ENCODE measurements at places on chromosomes 11 and 22. TPM values are rescaled to one million over a fixed set of nuclear protein-coding genes. Genes with fewer than 3 reads are reported as not detected.

- DNase-seq, result no peak
Measured at GRCh38 chr11:23509821-23510220, 649.5 kb upstream of the CCDC179 start.

- DNase-seq, result peak; percentile 60
Measured at GRCh38 chr11:69131644-69132300, 24.0 kb upstream of the SMIM38 start.

- DNase-seq, result no peak
Measured at GRCh38 chr11:2754008-2754407, 54.2 kb upstream of the KCNQ1OT1 start.

- no peak for DNase-seq
Measured at GRCh38 chr11:64373598-64373974, 14.6 kb downstream of the RPS6KA4 start.

GRCh38 chr11:27041141-27041899, 705 bp downstream of the BBOX1 start:
- DNase-seq, result no peak

- no peak for DNase-seq
Measured at GRCh38 chr11:5691964-5692361, 2.4 kb downstream of the TRIM22 start.

GRCh38 chr11:83004746-83005556, 66.7 kb downstream of the RAB30 start:
- DNase-seq, result no peak

DNA sequence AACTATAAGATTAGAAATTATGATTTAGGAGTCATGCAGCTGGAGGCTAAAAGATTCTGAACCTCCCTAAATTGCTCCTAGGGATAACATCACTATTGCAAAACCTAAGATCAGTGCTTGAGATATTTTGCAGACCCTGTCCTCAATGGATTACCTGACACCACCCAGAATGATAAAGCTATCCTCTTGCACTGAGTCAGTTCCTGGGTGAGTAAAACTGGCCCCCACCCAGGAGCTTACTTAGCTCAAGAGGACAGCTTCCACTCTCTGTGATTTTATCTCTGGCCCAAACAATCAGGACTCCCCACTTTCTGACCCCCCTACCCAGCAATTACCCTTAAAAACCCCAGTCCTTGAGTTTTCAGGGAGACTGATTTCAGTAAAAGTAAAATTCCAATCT, 2074.4 kb upstream of the RAG2 start:
- no peak for DNase-seq

GRCh38 chr11:13339195-13340153, 61.9 kb downstream of the BMAL1 start:
- peak; percentile 92 for DNase-seq

GRCh38 chr22:39078329-39078728, 1.3 kb downstream of the APOBEC3G start:
- no peak for DNase-seq

DNA sequence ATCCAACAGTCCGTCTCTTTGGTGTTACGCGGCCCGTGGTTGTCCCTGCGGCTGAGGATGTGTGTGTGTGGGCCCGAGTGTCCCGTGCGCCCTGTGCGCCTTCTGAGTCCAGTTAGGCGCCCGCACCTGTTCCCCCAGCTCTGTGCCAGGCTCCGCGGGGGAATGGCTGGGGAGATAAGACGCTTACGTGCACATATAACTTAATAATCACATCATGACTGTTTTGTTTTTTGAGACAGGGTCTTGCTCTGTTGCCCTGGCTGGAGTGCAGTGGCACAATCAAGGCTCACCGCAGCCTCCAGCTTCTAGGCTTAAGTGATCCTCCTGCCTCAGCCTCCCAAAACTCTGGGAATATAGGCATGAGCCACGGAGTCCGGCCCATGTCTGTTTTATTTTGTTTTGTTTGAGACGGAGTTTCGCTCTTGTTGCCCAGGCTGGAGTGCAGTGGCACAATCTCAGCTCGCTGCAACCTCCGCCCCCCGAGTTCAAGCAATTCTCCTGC, 817 bp downstream of the ARL2 start:
- DNase-seq, result no peak

- DNase-seq, result peak; percentile 31
Measured at GRCh38 chr11:118437208-118438125, 1.2 kb downstream of the KMT2A start.

DNA sequence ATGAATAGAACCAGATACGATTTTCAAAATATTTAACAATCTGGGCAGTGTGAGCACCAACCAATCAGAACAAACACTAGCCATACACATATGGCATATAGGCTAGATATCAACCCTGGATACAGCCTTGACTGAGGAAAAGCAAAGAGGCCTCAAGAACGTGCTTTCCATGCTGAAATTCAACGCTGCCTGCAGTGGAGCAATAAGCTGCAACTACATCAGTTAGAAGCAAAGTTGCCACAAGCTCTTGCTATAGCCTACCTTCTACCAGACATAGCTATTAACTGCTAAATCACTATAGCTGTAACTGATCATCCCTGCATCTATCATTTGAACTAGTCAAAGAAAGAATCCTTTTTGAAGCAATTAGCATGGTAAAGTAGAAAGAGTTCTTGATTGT, 42.5 kb downstream of the DENND5A start:
- DNase-seq, result no peak

DNA sequence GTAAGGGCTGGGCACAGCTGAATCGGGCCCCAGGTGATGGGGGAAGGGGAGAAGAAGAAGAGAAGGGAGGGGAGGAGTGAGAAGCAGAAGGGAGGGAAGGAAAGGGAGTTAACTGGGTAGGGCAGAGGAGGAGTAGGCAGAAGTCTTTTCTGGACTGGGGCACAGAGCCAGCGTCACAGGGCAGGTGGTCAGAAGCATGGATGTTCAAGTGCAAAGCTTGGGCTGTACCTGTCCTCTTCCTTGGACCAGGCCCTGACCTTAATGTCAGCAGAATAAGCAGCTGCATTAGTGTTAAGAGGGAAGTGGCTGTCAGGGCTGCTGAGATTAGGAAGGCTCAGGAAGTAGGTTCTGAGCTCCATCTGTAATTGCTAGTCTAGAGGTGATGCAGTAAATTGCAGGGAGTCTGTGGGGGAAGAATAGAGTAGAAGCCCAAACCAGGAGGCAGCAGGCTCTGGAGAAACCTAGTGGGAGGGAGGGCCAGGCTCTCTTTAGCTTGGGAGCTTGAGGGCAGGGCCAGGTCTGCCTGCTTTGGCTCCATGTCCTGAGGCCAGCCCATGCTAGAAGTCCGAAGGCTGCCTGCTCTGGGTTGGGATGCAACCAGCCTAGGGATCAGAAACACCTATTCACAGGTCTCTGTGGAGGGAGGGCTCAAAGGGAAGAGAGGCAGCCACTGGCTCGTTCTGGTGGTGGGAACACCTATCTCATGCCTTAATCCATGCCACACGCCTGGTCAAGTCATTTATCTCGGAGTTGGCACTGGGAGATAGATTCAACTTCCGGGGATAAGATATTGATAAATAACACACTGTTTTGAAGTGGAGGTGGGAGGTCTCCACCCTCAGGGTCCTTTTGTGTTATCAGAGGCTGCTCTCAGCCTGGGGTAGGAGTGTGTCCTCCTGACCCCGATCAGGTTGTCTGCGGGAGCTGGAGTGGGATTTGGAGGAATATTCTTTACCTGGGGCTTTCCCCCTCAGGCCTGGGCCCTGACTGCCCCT, 1.7 kb upstream of the UCP3 start:
- no peak for DNase-seq

GRCh38 chr11:11215944-11216343, 137.1 kb downstream of the CSNK2A3 start:
- no peak for DNase-seq

GRCh38 chr22:47164514-47165337, 402.3 kb downstream of the TBC1D22A start:
- DNase-seq, result no peak

- DNase-seq, result no peak
Measured at GRCh38 chr11:114616516-114616915, 20.9 kb upstream of the NXPE4 start.

DNA sequence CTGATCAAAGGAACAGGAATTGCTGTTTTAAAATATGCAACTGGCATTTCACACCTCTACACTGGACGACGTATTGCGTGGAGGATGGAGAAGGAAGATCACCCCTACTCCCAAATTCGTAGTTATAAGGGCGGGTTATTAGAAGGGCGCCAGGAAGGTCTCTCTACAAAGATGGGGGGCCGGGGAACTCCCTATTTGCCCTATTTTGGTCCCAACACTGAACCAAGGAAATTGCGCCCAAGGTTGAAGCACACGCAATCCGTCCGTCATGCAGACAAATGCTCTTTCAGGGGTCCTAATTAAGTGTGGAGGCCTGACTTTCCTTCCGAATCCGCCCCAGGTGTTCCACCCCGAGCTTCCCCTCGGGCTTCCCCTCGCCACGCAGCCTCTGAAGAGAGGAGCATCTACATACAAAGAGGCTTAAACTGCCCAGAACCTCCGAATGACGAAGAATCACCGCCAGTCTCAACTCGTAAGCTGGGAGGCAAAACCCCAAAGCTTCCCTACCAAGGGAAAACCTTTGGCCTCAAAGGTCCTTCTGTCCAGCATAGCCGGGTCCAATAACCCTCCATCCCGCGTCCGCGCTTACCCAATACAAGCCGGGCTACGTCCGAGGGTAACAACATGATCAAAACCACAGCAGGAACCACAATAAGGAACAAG, 396 bp downstream of the NPAT start:
- no peak for DNase-seq

- DNase-seq, result no peak
Measured at GRCh38 chr11:61958590-61958989, 8.4 kb downstream of the BEST1 start.

DNA sequence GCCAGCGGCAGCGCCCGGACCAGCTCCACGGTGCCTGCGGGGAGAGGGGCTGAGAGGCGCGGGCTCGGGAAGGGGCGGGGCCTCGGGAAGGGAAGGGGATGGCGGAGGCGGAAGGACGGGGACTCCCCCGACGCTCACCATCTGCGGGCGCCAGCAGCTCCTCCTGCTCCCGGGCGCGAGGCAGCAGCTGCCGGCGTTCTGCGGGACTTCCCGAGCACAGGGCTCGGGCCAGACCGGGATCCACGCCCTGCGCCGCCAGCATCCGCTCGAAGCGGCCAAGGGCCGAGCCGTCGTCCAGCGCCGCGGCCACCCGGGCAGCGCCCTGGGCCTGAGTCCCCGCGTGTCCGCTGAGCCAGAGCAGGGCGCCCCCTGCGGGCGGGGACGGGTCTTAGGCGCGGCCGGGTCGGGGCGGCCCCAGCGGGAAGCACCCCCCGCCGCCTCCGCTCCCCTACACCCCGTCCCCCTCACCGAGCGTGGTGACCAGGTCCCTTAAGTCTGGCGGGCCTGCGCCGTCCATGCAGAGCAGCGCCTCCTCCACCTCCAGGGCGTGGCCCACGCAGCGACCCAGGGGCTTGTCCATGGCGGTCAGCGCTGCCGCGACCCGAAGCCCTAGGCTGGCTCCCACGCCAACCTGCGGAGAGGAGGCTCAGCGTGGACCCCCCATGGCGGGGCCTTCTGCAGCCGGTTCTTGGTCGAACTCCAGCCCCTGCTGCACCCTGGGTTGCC, 873 bp upstream of the SCO2 start:
- DNase-seq, result peak; percentile 67

DNA sequence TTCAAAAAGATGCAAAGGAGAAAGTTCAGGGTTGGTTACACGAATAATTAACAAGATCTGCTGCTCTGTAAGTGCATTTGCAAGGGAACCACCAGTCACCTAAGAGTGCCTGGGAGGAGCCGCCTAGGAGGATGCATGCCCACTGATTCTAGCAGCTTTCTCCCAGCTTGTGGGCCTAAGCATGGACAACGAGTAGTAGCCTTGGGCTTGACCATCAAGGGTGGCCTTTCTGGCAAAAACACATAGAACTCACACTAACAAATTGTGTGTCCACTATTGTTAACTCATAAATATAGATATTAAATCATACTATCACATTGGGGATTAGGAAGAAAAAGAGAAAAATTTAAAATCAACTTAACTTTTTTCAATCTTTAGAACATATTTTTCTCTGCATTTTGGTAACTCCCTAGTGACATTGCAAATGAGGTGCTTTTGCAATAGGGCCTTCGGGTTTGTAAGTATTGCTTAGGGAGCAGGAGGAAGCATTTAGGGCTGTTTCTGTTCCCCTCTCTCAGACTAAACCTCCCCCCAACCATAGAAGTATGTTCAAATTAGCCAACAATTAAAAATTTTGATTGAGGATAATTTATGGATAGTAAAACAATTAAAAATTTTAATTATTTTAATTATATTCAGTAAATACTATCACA, 57.3 kb upstream of the CEP295 start:
- DNase-seq, result no peak

- DNase-seq, result peak; percentile 81
Measured at GRCh38 chr11:43789700-43790443, 90.8 kb upstream of the ALKBH3 start.

DNA sequence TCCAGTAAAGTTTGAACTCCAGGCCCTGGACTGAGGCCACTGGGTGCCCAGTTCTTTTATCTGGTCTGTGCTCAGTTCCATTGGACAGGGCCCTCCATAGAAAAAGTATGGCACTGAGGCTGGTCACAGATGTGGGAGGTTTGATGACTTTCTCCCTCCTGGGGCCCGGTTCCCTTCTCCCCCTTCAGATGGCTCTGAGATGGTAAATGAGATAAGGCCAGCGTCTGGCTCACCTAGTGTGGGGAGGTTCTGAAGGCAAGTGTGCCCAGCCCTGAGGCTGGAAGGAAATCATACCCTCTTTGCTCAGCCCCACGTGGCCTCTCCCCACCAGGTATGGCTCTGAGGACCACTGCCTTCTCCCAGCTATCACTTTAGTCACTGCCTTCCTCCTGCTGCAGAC, 1.5 kb upstream of the CLDN5 start:
- DNase-seq, result no peak

DNA sequence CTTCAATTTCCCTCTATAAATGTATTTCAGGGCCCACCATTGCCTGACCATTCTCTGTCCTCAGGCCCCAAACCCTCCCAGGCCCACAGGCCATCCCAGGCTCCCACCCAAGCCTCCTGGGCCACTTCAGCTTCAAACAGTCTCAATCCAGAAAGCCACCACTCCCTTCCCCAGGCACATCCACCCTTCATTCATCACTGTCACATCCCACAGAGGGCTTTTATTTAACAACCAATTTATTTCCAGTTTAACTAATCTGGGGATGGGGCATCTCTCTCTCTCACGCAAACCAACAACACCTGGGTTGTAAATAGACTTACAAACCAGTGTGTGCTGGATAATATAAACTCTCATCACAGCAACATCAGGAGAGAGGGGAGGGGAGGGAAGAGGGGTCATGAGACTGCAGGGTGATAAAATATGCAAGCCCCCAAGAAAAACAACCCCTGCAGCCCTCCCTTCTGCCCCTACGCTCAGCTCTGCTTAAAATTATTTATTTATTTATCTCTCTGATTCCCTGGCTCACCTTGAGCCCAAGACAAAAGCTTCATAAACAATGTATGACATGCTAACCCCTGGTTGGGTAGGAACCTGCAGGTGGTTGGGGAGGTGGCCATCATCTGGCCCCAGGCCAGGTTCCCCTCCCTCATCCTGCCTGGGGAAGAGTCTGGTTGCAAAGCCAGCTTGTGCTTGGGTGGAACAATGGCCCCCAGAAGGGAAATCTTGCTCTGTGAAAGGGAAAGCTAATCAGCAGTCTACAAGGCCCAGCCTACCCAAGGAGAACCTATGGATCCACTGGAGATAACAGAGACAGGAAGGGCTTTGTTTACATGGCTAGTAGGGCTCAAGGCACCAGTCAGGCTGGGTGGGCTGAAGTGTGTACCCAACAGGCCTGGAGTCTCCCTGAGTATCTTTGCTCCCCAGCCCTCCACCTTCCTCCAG, 359.2 kb downstream of the BUD13 start:
- no peak for DNase-seq

Gene GDPD4
- not detected for total RNA-seq

Gene PANX2
- not detected for total RNA-seq

Gene OR8A1
- total RNA-seq, result not detected

Gene DAGLA
- total RNA-seq, result 4.0 TPM

Gene SEC14L2
- 34.8 TPM for total RNA-seq

Gene PGA5
- 2.0 TPM for total RNA-seq
